Hematopoietic multipotent progenitor cell (in vitro differentiated cells): ENCODE measurements at places on chromosomes 1 and 21. TPM values are rescaled to one million over a fixed set of nuclear protein-coding genes. Genes with fewer than 3 reads are reported as not detected.

GRCh38 chr1:246566813-246567645, 773 bp downstream of the CNST start:
- DNase-seq, result peak; percentile 64

DNA sequence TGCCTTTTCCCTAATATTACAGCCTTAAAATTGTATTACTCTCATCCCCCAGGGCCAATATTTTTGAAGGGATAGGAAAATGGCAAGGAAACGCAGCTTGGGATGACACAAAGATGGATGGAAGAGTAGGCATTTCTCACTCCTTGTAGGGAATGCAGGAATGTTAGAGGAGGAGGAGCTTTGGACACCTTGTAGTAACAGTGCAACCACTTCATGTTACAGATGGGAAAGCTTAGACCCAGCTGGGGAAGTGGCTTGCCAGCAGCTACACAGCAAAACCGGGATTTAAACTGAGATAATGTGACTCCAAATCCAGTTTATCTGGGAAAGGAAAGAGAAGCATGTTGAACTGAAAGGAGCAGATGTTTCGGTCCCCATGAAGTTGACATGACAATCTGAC, 473.7 kb upstream of the DAB1 start:
- DNase-seq, result no peak

The RNU1-4 gene
- under 0.01 TPM for total RNA-seq

DNA sequence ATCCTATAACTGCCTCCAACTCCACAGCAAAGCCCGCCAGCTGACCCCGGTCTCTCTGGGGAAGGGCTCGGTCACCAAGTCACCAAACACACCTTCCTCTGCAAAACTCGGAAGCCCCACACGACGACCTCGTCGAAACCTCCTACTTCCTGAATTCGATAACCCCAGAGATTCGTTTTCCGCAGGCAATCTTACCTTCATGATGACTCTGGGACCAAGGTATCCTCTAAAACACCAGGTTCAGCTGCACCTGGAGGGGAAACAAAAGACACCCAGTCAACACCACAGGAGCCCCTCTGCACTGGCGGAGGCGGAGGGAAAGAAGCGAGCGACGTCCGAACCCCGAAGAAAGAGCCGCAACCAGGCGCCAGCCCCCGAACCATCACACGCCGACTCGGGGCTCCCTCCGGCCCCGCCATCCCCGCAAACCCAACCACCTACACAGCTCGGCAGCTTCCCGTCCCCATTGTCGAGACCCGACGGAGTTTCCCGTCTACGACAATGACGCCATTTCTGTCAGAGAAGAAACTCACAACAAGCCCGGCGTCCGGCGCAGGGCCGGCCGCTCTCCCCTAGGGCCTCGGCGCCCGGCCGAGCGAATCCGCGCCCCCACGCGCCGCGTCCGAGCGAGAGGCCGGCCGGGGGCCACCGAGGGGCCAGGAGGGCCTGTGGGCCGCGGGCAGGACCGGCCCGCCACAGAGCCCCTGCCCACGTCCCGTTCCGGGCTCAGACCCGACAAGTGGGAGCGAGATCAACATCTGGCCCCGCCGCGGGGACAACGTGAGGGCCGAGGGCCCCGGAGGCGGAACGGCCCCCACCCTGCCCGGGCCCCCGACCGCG, 1.0 kb downstream of the ARID4B start:
- peak; percentile 46 for DNase-seq

The TMEM240 gene
- 1.1 TPM for total RNA-seq
